ENCODE measurements at places on chromosomes 1 and 21.
A peak's percentile ranks its signal among the peaks of the same experiment; 100 is the strongest.

DNA sequence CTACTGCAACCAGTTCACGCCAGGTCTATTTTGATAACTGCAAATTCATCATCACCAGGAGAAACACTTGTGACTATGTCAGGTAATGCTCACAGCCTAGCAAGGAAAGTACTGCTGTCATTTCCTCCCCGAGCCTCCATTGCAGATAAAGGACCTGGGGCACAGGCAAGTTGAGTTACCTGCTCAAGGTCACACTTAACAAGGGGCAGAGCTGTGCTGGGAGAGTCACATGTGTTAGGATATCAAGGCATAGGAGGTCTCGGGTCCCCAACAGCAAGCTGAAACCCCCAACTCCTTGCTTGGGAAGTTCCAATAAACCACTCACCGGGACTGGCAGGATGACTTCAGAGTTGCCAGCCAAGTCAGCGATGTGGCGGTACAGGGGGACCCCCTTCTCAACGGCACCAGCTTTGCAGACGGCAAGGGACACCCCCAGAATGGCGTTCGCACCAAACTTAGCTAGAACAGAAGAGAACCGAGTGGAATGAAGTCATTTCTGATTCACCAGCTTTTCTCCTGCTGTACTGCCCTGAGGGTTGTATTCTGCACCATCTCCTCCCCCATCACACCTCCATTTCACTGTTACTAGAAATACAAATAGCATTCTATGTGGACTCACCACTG is 11.6 kb downstream of the ENO1 start:
- no peak for DNase-seq

DNA sequence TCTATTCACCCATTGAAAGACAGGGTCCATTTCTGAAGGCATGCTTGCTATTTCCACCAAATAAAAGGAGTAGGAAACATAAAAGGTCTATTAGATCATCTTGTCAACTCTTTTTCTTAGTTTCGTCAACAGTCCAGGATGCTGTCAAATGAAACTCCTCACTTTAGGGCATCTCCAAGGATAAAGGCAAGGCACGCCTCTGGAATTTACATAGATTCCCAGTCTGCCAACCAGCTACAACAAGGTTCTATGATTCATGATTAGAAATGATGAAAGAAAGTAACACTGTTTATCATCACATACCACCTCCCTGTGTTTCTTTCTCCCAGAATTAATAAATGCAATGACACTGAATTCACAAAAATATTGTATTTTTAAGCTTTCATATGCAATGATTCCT is 636.3 kb downstream of the LTN1 start:
- DNase-seq, result no peak

GRCh38 chr1:55468142-55468795 is 253.1 kb upstream of the USP24 start:
- no peak for DNase-seq

DNA sequence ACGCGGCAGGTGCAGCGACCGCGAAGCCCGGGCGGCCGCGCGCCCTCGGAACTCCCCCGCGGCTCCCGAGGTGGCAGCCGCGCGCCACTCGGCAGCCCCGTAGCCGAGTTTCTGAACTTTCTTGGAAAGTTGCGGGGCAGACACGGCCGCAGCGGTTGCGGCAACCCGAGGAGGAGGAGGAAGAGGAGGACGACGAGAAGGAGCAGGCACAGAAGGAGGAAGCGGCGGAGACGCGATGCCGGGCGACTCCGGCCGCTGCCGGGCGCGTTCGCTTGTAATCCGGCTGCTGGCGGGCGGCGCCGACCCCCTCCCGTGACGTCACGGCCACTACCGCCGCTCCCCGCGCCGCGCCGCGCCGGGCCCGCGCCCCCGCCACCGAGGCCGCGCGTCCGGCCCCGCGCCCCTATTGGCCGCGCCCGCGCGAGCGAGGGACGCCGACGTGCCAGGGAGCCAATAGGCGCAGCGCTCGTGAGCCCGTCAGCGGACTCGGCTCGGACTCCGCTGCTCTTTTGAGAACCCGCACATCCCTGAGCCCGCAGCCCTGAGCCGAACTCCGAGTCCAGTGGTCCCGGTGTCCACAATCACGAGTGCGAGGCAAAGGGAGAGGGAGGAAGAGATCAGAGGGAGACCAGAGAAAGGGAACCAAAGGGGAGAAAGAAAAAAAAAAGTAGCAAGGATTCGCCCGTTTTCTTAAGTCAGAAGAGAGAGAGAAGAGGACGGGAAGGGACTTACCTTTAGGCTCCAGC is 736 bp upstream of the BARHL2 start:
- DNase-seq, result no peak

GRCh38 chr1:37948841-37949240 is 2.0 kb upstream of the INPP5B start:
- DNase-seq, result no peak

GRCh38 chr1:63322944-63323864 is 837 bp downstream of the FOXD3 start:
- peak; percentile 28 for DNase-seq

- DNase-seq, result no peak
Measured at GRCh38 chr21:28822123-28822399, 170.6 kb downstream of the LTN1 start.

DNA sequence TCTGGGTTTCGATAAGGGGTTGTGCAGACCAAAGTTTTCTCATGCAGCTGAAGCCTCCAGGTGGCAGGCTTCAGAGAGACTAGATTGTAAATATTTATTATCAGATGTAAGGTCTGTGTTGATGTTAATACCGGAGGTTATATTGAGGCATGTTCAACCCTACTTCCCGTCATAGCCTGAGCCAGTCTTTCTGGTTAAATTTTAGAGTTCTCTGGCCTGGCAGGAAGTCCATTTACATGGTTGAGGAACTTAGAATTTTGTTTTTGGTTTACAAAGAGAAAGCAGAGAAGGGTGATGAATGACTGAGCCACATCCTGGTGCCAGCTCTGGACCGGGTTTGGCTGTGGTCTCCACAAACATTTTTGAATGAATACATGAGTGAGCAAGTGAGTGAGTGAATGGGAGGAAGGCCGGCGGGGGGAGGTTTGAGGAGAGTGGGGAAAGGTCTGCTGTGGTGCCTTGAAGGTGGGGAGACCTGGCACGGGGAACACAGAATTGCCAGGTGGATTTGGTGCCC is 218.5 kb downstream of the DISC1 start:
- DNase-seq, result no peak

DNA sequence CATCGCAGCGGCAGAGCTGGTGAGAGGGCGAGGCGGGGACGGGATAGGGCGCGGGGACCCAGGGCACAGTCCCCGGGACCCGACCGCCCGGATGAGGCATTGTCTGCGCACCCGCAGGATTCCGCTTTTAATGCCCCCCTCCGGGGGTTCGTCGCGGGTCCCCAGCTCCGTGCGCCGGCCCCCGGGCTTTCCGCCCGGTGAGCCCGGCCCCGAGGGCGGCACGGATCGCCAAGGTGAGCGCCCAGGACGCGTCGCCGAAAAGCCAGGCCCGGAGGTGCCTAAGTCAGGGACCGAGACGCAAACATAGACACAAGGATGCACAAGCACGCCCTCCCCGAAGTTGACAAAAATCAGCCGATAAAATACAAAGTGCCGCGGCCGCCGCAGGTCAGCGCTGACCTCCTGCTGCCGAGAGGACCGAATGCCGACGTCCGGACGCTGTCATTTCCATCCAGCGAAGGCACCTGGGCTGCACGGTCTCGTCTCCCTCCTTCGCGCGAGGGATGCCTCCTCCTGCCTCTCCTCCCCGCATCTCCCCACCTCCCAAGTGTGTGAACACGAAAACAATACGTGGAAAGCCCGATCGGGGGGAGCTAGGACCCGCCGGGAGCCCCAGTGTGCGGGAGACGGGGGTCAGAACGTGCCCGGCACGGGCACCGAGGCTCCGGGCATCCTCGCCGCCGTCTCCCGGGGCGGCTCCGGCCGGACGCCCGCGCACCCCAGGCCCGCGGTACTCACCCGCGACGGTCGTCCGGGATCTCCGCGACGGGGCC is 101.1 kb upstream of the SOD1 start:
- peak; percentile 17 for DNase-seq

GRCh38 chr1:172498857-172499256 is 34.1 kb upstream of the SUCO start:
- no peak for DNase-seq

DNA sequence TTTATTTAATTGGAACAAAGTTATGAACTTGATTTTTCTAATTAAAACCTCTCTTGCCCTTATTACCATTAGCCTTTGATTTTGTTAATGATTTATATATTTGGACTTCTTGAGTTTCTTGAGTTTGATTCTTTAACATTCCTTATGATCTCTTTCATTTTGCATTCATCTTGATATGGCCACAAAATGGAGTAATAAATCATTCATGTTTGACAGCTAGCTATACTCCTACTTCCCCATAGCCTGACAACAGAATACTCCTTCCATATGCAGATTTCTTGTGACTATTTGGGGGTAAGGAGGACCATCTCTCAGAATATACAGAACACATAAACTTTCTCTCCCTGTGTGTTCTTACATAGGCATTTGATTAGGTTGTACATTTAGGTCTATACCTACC is 119.6 kb downstream of the SYT14 start:
- DNase-seq, result no peak

DNA sequence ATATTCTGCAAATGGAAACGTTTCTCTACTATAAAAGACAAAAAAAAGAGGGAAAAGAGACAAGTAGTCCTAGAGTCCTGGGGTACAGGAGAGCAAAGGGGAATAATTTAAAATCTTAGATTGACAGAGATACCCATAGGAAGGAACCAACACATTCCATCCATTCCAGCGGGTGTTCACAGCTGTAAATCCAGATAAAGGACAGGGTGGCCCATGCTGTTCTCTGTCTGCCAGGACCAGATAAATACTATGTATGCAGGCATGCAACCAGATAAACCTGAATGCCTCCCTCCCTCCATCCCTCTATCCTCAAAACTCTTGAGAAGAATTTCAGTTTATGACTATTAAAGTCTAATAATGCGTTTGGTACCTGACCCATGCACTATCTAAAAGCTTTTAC is 131.8 kb downstream of the PTPN14 start:
- DNase-seq, result no peak

DNA sequence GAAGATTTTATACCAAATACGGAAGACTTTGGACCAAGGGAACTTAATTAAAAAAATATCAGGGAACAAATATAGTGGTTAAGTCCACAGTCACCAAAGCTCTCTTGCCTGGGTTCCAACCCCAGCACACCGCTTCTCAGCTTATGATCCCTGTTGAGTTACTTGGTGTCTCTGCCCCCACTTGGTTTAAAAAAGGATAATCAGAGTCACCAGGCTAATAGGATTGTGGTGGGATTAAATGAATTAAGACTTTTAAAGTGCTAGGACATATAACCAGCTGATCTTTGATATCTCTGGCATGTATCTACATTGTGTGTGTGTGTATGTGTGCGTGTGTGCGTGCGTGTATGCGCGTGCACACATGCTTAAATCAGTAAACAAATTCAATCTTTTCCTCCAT is 474.7 kb upstream of the DAB1 start:
- no peak for DNase-seq

All from CD4-positive, alpha-beta T cell treated with Interleukin-15 for 4 hours (primary cell).